Activated CD4-positive, alpha-beta T cell treated with anti-CD3 and anti-CD28 coated beads, Interleukin-10, Interleukin-2, amounts not matched to agents 100 ng/mL and 50 ng/mL, durations not matched to agents 16 hours and 8 hours (primary cell): ENCODE measurements at places on chromosomes 1 and 21.

DNA sequence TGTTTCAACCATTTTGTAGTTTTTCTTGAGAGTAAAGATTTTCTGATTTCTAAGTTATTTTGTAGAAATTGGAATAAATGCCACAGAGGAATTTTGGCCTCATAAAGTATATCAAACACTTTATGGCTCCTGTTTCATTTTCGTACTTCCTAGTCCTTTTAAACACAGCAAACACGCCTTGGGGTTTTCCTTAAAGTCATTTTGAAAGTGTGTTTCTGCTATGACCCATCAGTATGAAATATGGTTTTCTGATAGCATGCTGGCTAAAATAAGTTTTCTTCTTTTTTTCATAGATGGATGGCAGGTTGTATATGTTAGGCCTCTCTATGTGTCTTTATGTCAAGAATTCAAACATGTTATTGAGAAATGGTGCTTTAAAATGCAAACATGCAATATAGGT is 940.1 kb upstream of the TMPRSS15 start:
- DNase-seq = peak; percentile 20

DNA sequence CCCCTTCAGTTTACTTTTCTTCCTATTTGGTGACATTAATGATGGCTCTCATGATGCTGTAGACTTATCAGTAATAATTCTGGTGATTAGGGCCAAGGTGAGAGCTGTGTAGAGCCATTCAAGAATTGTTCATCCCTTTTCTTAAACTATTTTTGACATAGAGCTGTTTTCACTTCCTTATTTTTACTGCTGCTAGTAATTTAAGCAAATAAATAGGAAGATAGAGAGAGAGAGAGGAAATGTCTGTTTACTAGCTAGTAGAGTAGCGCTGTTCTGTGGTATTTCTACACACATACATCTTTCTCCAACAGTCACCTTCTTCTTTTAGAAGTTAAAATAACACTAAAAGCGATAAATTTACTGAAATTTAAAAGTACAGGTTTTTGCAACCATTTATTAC is 678.0 kb upstream of the ZP4 start:
- DNase-seq = no peak

GRCh38 chr1:205950280-205950679 is 7.0 kb upstream of the SLC26A9 start:
- no peak for DNase-seq

GRCh38 chr1:116751146-116751545 is 3.1 kb upstream of the CD2 start:
- DNase-seq = peak; percentile 63

- no peak for DNase-seq
These were observed 70.9 kb downstream of the PCP4 start for GRCh38 chr21:39938086-39938625.

DNA sequence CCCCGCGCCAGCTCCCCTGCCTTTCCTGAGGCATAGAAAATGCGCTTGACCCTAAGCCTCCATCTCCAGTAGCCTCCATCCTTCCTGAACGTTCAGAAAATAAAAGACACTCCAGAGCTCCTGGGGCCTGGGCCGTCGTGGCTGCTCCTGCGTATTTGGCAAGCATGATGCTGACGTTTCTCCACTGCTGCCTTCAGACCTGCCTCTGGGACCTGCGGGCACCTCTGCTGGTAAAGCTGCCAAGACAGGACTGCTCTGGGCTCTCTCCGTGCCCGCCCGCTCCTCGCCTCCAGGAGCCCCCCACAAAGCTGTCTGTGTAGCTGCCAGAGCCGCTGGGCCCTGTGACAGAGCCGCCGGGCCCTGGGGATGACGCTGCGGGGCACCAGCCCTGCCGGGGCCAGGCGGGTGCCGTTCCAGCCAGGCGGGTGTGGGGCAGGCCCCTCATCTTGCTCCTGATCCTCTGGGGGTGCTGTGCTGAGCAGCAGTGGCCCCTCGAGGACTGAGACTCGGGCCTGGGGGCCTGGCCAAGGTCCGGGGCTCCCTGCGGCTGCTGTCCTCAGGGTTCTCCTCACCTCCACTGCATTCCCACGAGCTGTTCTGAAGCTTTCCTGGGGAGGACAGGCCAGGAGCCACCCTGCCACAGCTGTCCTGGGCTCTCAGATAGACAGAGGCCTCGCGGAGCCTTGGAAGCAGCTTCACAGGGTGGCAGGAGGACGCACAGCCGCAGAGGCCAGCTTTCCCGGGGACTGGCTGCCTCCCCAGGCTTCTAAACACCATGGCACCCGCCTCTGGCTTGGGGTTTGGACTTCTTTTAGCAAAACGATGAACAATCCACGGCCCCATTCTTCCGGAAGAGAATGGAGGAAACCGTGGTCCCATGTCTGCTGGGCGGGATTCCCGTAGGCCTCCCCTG is 48.1 kb downstream of the MORN1 start:
- DNase-seq = no peak

DNA sequence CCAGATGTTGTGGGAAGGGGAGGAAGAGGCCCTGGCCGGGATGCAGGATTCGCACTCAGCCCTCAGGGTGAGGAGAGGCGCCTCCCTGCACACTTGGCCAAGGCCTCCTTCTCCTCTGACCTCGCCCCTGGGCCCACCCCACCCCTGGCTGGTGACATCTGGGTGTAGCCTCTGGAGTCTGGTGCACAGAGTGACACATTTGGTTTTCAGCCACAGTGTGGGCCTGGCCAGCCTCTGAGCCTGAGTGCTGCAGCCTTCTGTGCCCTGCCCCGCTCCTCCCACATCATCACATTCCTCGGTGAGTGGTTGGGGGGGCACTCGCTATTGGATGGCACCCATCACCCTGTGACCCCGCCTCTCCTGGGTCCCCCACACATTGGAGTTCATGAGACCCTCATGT is 45.8 kb downstream of the PRDM16 start:
- no peak for DNase-seq
